ENCODE measurements at places on chromosomes 6 and 20.

- DNase-seq: peak; percentile 91
These were observed 6.1 kb downstream of the SIRPG start for GRCh38 chr20:1651268-1652058.

DNA sequence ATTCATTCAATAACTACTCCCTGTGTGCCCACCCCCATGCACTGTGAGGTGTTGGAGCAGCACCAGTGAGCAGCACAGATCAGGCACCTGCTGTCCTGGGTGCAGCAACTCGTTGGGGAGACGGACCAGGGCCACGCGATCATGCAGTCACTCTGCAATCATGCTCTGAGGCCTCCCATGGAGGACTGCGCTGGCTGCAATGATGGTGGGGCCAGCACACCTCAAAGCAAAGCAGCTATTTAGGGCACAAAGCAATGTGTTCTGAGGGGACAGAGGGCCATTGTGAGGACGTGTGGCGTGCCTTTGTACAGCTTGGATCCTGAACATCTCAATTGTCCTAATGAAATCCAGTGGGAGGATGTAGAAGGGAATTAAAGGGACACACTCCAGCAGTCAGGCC lies 41.0 kb upstream of the MPC1 start:
- no peak for DNase-seq

DNA sequence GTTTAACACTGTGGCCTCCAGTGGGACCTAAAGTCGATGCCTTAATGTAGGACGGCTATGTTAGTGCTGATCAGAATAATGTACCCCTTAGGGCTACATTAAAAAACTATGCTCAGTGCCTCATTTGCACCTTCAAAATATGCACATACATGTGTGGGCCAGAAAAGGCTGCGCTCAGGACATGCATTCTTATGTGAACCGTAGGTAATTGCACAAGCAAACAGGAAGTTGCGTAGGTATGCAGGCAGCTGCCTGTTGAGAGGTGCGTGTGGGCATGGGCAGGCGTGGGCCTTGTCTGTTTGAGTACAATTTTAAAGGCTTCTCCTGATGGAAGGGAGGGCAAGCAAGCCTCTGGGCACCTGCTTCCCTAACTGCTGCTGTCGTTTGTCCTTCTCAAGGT lies 116.2 kb upstream of the JAG1 start:
- no peak for DNase-seq

DNA sequence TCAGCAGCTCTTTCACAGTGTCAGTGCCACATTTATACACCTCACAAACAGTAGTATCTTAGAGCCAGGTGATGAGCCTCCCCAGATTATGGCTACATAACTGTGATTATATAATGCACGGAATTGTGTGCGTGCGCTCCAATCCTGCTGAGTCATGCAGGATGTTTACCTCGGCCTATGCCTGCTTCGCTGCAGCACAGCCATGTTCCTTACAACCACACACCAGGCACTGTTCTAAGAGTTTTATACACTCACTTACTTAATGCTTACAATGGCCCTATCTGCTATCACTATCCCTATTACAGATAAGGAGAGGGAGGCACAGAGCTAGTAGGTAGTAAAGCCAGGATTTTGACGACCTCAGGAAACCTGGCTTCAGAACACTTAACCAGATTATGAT lies 7.3 kb downstream of the ZKSCAN3 start:
- DNase-seq: no peak

GRCh38 chr6:11069760-11070159 lies 23.9 kb upstream of the SMIM13 start:
- no peak for DNase-seq

DNA sequence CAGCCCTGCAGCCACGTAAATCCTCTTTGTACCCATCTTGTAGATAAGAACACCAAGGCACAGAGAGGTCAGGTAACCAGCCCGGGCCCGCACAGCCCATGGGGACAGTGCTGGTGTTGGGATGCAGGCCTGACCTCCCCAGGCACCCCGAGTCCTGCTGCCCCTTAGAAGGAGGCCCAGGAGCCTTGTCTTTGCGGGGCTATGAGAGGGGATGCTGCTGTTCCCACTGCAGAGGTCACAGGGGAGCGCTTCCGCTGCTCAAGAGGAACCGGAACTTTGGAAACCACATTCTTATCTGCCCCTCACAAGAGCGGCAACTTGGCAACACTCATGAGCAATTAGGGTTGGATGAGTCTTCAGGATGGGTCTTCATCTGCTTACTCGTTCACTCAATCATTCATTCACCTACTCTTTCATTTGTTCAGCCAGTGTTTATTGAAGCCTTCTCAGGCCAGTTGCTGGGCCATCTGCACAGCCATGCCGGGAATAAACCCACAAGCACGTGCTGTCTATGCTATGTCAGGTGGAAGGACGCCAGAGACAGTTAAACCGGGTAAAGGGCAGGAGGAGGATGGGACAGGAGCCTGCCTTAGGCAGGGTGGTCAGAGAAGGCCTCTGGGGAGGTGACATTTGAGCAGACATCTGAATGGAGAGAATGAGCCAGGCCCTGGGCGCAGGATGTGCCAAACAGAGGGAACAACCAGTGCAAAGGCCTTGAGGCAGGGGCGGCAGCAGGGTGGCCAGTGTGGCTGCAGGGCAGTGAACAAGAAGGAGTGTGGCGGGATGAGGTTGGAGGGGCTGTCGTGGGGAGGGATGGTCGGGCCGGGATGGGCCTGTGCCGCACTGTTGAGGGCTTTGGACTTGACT lies 60.8 kb downstream of the RBM38 start:
- no peak for DNase-seq

DNA sequence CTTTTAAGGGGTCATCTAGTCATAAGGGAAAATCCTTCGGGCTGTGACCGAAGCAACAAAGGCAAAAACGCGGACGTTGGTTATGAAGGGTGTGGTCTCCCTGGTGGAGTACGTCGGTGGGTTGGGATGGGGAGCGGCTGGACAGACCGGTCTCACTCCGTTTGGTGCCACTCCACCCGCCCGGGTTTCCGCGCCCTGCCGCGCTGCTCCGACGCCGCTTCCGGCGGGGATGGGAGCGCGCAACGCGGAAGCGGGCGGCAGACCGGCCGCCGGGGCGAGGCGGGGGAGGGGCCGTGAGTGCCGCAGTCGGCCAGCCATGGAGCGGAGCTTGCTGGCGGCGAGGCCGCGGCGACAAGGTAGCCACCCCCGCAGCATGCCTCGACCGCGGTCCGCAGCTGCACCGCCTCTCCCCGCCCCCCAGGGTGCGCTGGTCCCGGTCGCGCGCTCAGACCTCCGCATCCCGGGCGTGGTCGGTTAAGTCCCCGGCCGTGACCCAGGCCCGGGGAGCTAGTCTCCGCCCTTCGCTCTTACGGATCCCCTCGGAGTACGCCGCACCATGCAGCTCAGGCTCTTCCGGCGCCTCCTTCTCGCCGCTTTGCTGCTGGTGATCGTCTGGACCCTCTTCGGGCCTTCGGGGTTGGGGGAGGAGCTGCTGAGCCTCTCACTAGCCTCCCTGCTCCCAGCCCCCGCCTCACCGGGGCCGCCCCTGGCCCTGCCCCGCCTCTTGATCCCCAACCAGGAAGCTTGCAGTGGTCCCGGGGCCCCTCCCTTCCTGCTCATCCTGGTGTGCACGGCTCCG lies at the start of gene B3GALT4:
Gene B3GALT4 (plus strand): TSS at position 260 of the 799 bp plus-strand sequence. CDS start 297 bp downstream, at position 557.
- no peak for DNase-seq

GRCh38 chr20:10769700-10770099 lies 95.9 kb upstream of the JAG1 start:
- DNase-seq: peak; percentile 39

DNA sequence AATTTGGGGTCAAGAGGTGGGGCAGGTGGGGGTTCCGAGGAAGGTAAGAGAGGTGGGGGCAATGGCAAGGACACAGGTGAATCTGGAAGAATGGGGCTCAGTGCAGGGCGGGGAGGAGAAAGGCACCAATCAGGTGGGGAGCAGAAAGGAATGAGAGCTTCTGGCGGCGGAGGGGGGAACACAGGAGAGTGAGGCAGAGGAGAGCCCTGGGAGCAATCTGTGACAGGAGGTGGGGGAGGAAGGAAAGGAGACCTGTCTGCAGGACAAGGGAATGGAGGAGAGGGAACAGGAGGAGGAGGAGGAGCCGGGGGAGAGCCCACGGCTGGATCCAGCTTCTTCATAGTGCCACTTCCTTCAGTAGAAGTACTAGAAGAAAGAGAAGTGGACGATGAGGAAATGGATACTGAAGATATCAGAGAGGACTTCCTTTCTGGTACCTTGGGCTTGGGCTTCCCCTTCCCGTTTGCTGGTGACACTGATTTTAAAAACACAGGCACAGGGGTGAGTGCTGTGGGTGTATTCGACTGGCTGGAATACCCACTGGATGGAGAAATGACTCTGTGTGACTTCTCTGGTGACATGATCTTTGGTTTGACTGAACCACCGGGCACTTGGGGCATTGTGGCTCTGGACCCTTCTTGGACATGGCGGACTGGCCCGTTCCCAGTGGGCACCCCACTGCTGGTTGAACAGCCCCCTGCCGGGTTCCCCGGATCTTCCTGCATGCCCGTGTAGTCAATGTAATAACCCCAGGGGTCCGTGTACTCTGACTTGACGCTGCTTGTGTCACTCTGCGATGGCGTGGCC lies 27.4 kb downstream of the HEBP2 start:
- no peak for DNase-seq

GRCh38 chr20:62825986-62826645 lies 9.3 kb downstream of the COL9A3 start:
- DNase-seq: no peak

DNA sequence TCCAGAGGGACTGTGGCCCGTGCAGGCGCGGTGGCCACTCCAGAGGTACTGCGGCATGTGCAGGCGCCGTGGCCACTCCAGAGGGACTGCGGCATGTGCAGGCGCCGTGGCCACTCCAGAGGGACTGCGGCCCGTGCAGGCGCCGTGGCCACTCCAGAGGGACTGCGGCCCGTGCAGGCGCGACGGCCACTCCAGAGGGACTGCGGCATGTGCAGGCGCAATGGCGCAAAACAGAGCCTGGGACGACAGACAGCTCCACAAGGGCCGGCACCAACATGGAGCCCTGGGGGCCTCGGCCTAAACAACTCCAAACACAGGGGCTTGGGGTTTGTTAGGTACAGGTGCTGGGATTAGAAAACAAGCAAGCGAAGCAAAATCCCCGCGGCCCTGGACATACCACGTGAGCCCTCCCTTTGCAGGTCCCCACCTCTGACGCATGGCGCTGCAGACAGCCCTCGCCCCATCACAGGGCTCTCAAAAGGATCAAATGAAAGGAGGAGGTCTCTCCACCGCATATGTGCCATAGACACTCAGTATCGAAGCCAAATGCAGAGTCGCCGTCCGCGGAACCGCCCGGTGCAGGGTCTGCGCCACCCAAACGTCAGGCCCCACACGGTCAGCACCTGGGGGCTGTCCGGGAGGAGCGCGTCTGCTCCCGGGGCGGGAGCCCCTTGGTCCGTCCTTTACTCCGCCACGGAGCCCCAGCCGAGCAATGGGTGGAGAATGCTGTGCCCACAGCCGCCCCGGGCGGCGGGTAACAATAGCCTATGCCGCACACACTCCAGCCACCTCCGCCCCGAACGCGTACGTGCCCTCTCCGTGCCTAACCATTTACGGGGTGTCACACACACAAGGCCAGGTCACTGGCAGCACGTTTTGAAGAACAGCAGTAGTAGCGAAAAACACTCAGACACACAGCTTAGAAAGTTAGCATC lies 85.7 kb downstream of the TAF4 start:
- no peak for DNase-seq
